ENCODE measurements at places on chromosomes 16 and 17.

DNA sequence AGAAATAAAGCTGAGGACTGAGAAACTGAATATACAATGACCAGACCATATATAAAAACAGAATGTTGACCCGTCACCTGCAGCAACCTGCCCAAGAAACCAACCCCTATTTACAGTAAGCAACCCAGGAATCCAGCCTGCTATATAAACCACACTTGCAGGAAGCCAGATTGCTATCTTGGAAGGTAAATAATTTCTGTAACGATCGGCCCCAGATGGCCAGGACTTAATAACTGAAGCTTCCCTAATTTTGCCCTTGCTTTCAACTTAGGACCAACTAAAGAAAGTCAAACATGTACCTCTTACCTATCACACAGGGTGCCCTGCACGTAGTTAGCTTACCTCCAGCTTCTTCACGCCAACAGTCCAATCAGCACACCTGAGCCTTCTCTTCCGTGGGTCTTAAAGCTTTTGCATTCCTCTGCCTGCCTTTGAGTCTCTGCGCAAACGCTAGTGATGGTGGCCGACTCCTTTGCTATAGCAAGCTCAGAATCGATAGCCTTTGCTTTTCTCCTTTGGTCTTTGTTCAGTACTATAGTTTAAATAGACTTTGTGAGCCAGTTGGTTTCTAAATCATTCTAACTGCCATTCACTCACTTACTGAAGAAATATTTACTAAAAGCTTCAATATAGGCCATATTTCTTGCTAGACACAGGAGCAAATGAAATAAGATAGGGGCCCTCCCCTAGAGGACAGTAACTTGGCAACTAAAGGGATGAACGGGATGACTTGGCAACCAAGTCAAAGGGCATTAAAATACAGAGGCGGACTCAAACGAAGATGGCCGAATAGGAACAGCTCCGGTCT lies 31.3 kb downstream of the MPHOSPH6 start:
- DNase-seq: no peak

- peak; percentile 90 for DNase-seq
Observed at GRCh38 chr16:85446951-85447692, 166.0 kb upstream of the GSE1 start.

GRCh38 chr17:67253384-67253783 lies 8.4 kb upstream of the HELZ start:
- DNase-seq: no peak

- peak; percentile 3 for DNase-seq
Observed at GRCh38 chr17:20852990-20853370, 189.8 kb downstream of the USP22 start.

DNA sequence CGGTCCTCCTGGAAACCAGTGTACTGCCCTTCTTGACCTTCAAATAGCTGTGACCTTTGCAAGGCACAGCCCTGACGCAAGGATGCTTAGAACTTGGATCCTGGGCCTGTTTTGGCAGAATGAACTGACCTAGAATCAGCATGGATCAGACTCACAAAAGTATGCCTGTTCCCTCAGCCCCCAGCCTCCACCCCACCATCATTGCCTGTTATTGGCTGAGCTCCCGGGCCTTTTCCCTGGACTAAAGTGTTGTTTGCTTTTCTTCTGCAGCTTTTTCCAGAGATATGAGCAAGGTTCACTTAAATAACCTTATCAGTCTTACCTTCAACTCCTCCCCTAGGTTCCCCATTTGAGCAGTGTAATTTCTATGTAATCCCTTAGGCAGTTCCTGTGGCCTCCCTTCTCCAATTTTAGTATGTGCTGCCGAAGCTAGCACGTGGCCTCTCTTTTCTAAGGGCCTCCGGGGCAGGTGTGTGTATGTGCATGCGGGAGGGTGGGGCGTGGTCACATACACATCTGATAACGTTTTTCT lies 347.4 kb downstream of the MAF start:
- no peak for DNase-seq

DNA sequence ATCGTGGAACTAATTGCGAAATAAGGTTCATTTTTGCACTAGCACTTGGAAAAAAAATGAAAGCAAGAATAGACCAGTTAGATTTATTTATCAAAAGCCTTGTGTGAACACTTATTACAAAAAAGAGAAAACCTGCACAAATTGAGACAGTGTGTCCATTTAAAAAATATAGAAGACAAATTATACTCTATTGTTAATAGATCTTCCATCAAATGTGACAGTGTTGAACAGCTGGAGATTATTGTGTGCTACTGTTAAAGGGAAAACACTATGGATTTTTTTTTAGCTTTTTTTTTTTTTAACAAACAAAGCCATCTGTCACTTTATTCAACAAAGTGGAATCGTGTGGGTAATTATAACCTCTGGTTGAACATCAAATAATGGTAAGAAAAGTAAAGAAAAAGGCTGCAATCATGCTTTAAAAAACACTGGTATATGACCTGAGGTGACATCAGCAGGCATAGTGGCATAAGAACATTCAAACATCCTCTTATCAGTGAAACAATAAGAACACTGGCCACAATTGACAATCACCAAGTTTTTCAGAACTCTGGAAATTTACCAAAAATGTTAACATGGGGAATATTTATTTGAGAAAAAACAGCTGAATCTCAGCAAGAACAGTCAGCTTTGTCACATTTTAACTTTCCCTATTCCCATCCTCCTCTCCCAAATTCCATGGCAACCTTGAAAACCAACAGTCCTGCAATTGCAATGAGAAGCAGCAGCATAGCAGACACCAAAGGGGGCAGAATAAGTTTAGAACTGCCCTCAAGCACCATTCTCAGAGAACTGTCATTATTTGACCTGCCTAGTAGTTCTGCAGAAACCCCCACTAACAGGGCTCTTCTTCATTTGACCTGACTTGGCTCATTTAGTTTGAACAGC lies 442.3 kb upstream of the MON1B start:
- no peak for DNase-seq

DNA sequence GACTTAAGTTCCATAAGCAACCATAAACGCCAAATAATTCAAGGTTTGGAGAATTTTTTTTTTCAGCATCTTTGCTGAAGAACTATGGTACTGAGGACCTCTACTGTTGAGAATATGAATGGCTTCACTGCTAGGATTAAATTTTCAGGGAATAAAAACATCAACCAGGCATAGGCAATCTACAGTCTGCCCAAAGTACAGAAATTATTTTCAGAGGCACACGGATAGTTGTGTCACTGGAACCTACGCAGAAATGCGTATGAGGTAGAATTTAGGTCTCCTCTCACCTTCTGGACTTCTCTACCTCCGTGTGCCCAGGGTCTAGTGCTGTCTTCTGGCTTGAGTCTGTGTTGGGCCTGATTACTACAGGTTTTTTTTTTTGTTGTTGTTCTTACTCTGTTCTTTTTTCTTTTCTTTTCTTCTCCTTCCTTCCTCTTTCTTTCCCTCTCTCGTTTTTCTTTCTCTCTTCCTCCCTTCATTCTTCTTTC lies 39.7 kb downstream of the NACA2 start:
- peak; percentile 18 for DNase-seq

GRCh38 chr17:50210240-50211225 lies 9.1 kb upstream of the COL1A1 start:
- DNase-seq: no peak

DNA sequence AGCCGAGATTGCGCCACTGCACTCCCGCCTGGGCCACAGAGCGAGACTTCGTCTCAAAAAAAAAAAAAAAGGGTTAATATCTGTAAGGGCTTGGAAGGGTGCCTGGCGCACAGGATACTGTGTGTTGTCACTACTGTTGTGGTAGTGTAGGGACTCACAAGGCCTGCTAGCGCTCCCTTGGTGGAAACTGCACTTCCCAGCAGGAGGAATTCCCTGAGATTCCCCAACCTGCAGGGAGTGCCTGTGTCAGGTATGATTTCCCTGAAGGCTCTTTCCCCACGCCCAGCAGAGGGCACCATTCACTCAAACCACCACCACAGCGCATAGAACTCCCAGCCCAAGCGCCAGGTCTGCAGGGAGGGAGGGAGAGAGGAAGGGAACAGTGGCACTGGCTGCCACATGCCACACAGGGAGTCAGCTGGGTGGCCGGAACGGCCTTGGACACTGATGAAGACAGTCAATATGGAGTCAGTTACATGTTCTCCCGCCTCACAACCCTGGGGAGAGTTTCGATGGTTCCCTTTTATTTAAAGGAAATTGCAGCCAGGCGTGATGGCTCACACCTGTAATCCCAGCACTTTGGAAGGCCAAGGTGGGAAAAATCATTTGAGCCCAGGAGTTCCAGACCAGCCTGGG lies 32.7 kb upstream of the CDH1 start:
- peak; percentile 81 for DNase-seq

DNA sequence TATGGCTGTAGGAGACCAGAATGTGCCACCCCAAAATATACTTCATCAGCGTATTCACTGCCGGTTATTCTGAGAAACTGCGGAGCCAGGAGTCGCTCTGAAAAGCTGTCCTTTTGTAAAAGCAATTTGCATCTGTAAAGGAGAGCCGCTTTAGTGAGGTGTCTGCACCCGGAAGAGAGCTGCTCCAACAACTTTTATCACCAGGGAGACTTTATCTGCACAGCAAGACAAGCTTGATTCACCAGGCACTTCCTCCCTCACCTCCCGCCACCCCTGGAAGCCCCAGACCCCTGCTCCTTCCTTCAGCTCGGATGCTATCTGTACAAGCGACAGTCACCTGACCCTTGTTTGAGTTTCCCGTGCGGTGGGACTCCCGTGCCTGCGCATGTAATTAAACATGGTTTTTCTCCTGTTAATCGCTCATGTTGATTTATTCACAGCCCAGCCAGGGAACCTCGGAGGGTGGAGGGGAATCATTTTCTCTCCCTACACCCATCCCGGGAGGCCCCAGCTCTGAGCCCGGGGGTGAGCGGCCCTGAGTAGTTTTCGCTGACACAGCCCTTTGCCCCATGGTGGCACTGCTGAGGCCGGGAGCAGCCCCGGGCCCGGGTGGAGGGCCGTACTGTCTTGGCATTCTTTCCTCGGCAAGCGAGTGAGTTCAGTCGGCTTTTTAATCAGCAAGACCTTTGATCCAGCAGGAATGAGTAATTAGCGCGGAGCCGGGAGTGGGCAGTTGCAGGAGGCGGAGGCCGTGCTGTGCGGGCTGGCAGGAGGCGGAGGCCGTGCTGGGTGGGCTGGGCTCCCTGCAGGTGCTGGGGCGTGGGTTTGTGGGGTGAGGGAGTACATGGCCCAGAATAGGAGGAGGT lies 222.7 kb upstream of the CIBAR2 start:
- DNase-seq: no peak

DNA sequence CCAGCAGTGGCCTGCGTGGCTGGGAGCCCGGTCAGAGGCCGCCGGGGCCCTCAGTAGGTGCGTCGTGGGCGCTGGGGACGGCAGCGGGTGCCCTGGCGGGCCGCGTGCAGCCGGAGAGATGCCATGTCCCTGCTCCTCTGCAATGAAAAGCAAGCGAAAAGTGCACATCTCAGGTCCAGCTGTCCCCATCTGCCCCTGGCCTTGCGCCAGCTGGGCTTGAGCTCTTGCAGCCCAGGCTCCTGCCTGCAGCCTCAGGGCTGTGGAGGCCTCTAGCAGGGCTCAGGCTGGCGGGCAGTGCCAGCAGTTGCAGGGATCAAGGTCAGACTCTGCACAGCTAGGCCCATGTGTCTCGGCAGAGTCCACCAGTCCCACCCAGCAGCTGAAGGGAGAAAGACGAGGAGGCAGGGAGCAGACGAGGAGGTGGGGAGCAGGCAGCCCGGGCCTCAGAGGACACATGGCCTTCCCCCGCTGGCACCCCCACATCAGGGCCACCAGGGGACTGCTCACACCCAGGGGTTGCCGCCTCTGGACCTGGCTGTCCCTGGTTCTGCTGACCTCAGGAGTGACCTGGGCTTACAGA lies 11.2 kb downstream of the SLC16A3 start:
- peak; percentile 66 for DNase-seq

- no peak for DNase-seq
Observed at GRCh38 chr17:74810699-74811485, 34.7 kb upstream of the NAT9 start.

GRCh38 chr17:75472119-75472518 lies 15.7 kb downstream of the TMEM94 start:
- DNase-seq: peak; percentile 5

GRCh38 chr17:58232707-58233156 lies 5.7 kb upstream of the LPO start:
- DNase-seq: no peak

DNA sequence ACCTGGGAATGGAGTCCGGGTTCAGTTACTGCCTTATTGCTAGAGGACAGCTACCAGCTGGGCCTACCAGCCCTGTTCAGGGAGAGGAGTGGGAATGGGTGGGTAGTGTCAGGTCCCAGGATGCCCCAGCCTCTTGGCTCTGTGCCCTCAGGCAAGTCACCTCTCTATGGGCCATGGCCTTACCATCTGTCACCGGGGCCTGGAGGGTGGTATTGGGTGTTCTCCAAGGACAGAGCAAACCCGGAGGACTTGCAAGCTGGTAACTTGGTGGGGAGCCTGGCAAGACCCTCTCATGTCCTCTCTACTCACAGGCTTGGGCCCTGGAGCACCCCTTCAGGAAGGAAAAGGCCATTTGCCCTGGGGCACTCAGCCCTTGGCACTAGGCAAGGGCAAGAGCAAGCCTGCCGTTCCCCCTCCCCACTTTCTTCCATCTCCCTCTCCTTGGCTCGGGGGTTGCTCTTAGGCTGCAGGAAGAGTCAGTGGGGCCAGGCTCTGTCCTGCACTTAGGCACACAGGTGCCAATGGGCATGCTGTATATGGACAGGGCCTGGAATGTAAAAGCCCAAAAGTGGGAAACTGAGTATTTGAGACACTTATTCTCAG lies 170.0 kb upstream of the ZNF267 start:
- no peak for DNase-seq

DNA sequence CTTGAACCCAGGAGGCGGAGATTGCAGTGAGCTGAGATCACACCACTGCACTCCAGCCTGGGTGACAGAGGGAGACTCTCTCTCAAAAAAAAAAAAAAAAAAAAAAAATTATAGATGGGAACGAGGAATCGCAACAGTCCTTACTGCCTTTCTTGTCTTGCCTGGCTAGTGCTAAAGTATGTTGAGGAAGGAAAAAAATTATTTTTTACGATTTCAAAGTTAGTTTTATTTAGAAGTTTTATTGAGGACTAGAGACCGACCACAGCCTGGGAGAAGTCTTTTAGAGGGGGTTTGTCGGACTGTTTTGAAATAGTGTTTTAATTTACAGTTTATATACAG lies 15.8 kb upstream of the DNAH17 start:
- DNase-seq: no peak

DNA sequence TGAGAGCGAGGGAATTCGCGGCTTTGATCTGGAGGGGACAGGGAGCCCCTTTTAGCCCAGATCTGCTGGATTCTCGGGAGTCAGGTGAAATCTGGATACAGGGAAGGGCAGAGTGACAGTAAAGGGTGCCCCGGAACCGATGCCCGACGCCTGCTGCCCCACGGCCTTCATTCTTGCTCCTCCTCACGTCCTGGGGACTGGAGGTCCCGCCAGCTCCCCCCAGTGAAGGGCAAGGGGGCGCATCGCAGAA lies 596 bp downstream of the OR1F1 start:
- DNase-seq: no peak
